Foreskin keratinocyte (primary cell): ENCODE measurements at places on chromosomes 7 and 10.
A peak's percentile ranks its signal among the peaks of the same experiment; 100 is the strongest.

- no peak for DNase-seq
These were observed 39.2 kb downstream of the AIFM2 start for GRCh38 chr10:70093335-70093944.

GRCh38 chr10:17687117-17687831, 43.3 kb downstream of the STAM start:
- DNase-seq: no peak

- peak; percentile 32 for DNase-seq
These were observed 161.9 kb downstream of the BMPER start for GRCh38 chr7:34067005-34067778.

GRCh38 chr7:70883750-70884439, 248.0 kb upstream of the GALNT17 start:
- no peak for DNase-seq

- DNase-seq: peak; percentile 71
These were observed 7.1 kb downstream of the SHH start for GRCh38 chr7:155804897-155805825.

- no peak for DNase-seq
These were observed 21.1 kb downstream of the SCART1 start for GRCh38 chr10:133474665-133475424.

DNA sequence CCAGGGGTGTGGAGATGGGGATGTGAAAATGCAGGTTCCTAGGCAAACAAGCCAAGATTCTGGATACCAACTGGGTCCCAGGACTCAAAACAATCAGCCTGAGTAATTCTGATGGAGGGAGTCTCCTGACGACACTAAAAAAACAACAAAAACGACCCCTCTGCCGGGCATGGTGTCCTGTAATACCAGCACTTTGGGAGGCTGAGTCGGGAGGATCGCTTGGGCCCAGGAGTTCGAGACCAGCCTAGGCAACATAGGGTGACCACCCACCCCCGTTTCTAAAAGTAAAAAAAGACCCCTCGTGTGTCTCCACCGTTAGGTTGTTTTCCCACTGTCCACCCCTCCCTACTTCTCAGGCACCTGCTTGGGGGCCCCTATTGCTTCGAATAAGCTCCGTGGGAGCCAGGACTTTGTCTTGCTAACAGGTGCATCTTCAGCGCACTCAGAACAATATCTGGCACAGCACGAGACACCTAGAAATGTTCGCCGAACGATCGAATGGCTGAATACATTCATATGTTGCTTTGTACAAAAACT, 743 bp upstream of the NRF1 start:
- no peak for DNase-seq

DNA sequence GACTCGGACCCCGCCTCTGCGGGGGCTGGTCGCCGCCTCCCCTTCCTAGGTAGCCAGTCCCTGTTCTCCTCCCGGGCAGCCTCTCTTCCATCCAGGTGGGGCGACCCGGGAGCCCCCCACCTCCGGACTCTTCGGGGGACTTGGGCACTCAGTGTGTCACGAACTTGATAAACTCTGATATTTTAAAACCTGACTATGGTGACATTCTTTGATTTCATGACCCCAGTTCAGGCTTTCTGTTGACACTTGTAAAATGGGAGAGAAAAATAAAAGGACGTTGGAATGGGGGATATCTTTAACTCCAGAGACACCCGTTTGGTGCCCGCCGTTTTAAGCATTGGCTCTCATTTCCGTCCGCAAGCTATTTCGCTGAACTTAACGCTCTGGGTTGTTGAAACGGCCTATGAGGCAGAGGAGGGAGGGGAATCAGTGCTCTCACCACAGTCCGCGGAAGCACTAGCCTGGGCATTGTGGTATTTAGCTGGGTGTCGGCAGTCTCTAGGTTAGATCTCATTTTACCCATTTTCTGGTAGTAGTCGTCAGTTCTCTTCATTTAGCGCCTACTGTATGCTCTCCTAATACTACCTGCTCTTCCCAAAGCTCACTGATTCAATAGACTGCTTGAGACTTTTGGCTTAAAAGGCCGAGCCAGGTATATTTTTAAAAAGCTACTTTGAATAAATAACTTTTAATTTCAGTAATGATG, 738 bp downstream of the VPS26A start:
- DNase-seq: peak; percentile 37

- no peak for DNase-seq
These were observed 22.4 kb downstream of the MTURN start for GRCh38 chr7:30157204-30157603.

GRCh38 chr7:150340875-150341262, 560 bp downstream of the RARRES2 start:
- no peak for DNase-seq
